ENCODE measurements at places on chromosomes 3 and 15. TPM values are rescaled to one million over a fixed set of nuclear protein-coding genes. Genes with fewer than 3 reads are reported as not detected.
A peak's percentile ranks its signal among the peaks of the same experiment; 100 is the strongest.

The GNAT1 gene
- total RNA-seq = 0.48 TPM

The HRH1 gene
- total RNA-seq = 9.2 TPM

The DZIP1L gene
- total RNA-seq = 2.3 TPM

The INTS14 gene
- total RNA-seq = 53.7 TPM

- DNase-seq = no peak
Measured at GRCh38 chr3:159727506-159727905, 261.1 kb upstream of the IL12A start.

GRCh38 chr15:39497016-39497758 lies 83.7 kb upstream of the THBS1 start:
- no peak for DNase-seq

- DNase-seq = no peak
Measured at GRCh38 chr3:139518926-139519842, 20.4 kb downstream of the RBP1 start.

DNA sequence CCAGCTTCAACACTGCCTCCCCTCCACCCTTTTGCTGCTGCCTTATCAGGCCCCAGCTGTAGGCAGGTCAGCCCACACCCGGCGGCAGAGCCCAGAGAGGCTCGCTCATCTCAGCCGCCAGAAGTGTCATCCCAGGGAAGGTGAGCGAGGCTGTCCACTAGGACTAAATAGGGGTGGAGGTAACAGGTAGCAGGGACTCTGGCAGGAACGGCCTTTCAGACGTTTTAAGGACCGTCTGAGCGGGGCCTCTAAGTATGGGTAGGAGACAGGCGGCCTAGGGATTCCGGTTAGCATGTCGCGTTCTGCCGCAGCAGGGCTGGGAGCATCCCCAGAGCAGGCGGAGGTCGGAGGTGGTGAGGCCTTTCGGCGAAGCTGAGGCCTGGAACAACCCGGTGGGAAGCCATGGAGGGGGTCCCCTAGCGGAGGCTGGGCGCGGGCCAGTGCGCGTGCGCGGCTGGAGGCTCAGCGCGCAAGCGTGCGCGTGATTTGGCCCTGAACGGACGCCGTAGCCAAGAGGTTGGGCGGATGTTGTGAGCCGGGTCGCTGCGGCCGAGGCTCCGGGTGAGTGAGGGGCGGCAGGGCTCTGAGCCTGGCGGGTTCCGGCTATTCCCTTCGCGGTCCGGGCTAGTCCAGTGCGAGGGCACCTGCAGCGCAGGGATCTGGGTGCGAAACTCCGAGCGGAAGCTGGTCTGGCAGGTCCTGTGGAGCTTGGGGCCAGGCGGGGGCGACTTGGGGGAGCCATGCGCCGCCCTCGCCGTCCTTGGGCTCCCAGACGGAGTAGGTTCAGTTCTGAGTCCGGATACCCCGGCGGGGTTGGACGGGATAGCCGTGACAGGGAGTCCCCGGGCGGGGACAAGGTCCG lies at the start of the genes MST1 and RNF123:
Gene MST1 (minus strand): TSS at position 429 of the 862 bp plus-strand sequence. CDS start 783 bp downstream, outside the sequence.
Gene RNF123 (plus strand): TSS at position 512 of the 862 bp plus-strand sequence. CDS start 1,609 bp downstream, outside the sequence.
- DNase-seq = peak; percentile 88
